ENCODE measurements at places on chromosomes 3 and 15. TPM values are rescaled to one million over a fixed set of nuclear protein-coding genes. Genes with fewer than 3 reads are reported as not detected.
A peak's percentile ranks its signal among the peaks of the same experiment; 100 is the strongest.

The MFN1 gene
- total RNA-seq, result 28.5 TPM

The MYO1E gene
- 224 TPM for total RNA-seq

The SLC12A1 gene
- total RNA-seq, result not detected

The NRG4 gene
- total RNA-seq, result not detected

The ANKUB1 gene
- total RNA-seq, result not detected

DNA sequence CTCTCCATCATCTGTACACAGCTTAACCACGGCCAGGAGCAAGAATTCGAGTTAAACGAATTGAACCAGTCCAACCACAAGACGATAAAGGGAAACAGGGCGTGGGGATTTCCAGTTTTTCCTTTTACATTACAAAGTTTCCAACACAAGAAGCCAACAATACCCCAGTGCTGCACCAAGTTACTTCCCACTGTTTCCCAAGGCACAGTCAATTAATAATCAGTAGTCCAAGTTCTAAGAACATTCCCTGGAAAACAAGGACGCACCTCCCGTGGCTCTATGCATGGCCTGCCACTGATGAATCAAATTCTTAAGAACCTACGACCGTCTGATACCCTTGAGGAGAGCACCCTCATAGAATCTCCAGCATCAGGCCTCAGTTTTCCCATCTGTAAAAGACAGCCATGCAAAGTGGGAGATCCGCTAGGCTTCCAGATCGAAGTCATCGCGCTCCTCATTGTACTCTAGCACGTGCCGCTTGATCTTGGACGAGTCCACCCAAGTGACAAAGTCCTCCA lies 774 bp downstream of the IMP3 start:
- peaks cover 35% of the 10 kb centered on the region for H3K4me1 ChIP-seq
- no peak for DNase-seq
- peak overlapping the region; percentile 93 for H3K27ac ChIP-seq

GRCh38 chr3:134464064-134464688 lies 21.6 kb downstream of the ANAPC13 start:
- H3K36me3 ChIP-seq, result no peaks in the 10 kb centered on the region
- H3K27ac ChIP-seq, result no peak overlapping the region
- no peaks in the 10 kb centered on the region for H3K4me1 ChIP-seq
- H3K27me3 ChIP-seq, result peaks cover 20% of the 10 kb centered on the region

- no peak for DNase-seq
- no peak overlapping the region for H3K4me3 ChIP-seq
- no peaks in the 10 kb centered on the region for H3K27me3 ChIP-seq
- H3K4me1 ChIP-seq, result peaks cover 3% of the 10 kb centered on the region
- H3K36me3 ChIP-seq, result peaks cover 4% of the 10 kb centered on the region
These were observed 43.2 kb upstream of the ADCY5 start for GRCh38 chr3:123491966-123492587.

- H3K27me3 ChIP-seq, result no peaks in the 10 kb centered on the region
- peaks cover 44% of the 10 kb centered on the region for H3K36me3 ChIP-seq
- H3K27ac ChIP-seq, result peak overlapping the region; percentile 4
- peaks cover 48% of the 10 kb centered on the region for H3K4me1 ChIP-seq
- H3K4me3 ChIP-seq, result no peak overlapping the region
These were observed 47.2 kb downstream of the NCK1 start for GRCh38 chr3:136909187-136909586.

DNA sequence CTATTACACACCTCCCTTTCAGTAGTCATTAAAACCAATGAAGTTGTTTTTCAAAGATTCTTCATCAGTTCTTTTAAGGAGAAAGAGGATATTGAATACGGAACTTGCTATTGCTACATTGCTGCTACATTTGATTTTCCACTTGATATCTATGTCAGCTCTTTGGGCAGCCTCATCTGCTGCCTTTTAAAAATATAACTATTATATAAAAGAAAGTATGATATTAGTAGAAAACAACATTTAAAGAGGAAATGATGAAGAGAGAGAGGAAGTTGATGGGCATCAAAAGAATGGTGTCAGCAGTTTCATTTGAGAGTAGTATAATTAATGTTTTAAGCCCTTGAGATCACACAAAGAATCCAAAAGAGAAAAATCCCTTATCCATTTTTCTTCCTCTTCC lies 171.4 kb downstream of the NFKBIZ start:
- H3K36me3 ChIP-seq, result no peaks in the 10 kb centered on the region
- H3K27ac ChIP-seq, result no peak overlapping the region
- H3K4me3 ChIP-seq, result no peak overlapping the region
- DNase-seq, result no peak
- H3K4me1 ChIP-seq, result no peaks in the 10 kb centered on the region

DNA sequence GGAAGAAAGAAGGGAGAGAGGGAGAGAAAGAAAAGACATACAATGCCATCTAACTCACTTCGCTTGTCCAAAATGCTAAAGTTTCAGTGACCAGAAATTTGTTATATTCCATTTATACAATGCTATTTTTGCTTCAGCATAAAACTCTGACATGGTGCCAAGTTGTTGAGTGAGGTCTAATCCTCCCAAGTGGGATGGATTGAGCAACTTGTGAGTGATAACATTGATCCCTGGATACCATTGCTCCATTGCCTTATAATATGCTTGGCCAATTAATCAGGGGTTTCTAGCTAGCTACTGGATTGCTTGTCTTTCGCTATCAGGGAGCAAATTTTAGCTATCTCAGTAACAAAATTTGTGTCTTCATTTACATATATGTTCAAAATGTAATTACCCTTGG lies 615.6 kb upstream of the DPPA4 start:
- H3K27me3 ChIP-seq, result no peaks in the 10 kb centered on the region
- H3K4me3 ChIP-seq, result no peak overlapping the region
- H3K4me1 ChIP-seq, result no peaks in the 10 kb centered on the region

DNA sequence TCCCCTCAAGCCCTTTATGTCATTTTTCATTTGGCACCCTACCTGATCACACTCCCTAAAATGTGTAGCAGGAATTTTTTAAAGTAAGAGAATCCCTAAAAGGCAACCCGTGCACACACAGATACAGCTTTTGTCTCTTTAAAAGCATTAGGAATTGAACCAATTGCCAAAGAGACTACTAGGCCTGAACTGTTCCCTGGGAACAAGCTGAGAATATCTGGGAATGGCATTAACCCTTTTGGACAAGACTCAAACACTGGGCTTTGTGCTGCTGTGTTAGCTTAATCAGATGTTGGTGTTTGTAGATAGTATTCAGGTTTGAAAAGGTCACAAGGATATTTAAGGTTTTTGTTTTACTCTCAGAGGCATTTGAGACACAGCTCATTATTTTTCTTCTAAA lies 414.4 kb upstream of the PDZRN3 start:
- DNase-seq, result no peak
- no peak overlapping the region for H3K4me3 ChIP-seq
- no peaks in the 10 kb centered on the region for H3K4me1 ChIP-seq

- H3K27ac ChIP-seq, result no peak overlapping the region
- peaks cover 6% of the 10 kb centered on the region for H3K4me1 ChIP-seq
- no peaks in the 10 kb centered on the region for H3K36me3 ChIP-seq
- no peak overlapping the region for H3K4me3 ChIP-seq
- DNase-seq, result peak; percentile 29
- H3K27me3 ChIP-seq, result no peaks in the 10 kb centered on the region
These were observed 58.6 kb downstream of the SYNM start for GRCh38 chr15:99163271-99164062.

- H3K27me3 ChIP-seq, result no peaks in the 10 kb centered on the region
- H3K27ac ChIP-seq, result no peak overlapping the region
- H3K4me1 ChIP-seq, result no peaks in the 10 kb centered on the region
- H3K4me3 ChIP-seq, result no peak overlapping the region
These were observed 24.7 kb downstream of the GOLGA6L2 start for GRCh38 chr15:23422099-23422945.

GRCh38 chr3:159273608-159274007 lies 471.8 kb downstream of the MFSD1 start:
- no peak overlapping the region for H3K27ac ChIP-seq
- H3K36me3 ChIP-seq, result no peaks in the 10 kb centered on the region
- H3K4me1 ChIP-seq, result no peaks in the 10 kb centered on the region
- no peak for DNase-seq
- H3K27me3 ChIP-seq, result no peaks in the 10 kb centered on the region

DNA sequence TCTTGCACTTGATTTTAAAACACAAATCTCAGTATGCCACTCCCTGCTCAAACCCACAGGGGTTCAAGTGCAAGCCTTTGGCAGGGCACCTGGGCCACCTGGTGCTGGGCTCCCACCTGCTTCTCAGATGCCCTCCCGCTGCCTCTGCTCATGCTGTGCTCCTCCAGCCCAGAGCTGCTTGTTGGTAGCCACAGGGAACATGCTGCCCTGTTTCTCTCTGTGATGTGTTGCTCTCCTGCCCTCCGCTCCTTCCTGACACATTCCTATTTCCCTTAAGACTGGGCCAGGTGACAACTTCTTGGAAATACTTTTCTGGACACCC lies 27.1 kb upstream of the KY start:
- H3K4me1 ChIP-seq, result no peaks in the 10 kb centered on the region
- no peak overlapping the region for H3K27ac ChIP-seq
- H3K4me3 ChIP-seq, result no peak overlapping the region
- H3K27me3 ChIP-seq, result no peaks in the 10 kb centered on the region
- peaks cover 1% of the 10 kb centered on the region for H3K36me3 ChIP-seq

- peak; percentile 63 for DNase-seq
- no peaks in the 10 kb centered on the region for H3K36me3 ChIP-seq
- no peaks in the 10 kb centered on the region for H3K27me3 ChIP-seq
- H3K27ac ChIP-seq, result peak overlapping the region; percentile 80
- H3K4me3 ChIP-seq, result peak overlapping the region; percentile 22
These were observed 121.9 kb upstream of the ARHGEF3 start for GRCh38 chr3:56923526-56924224.

GRCh38 chr3:139329364-139329850 lies 14.4 kb upstream of the MRPS22 start:
- H3K36me3 ChIP-seq, result no peaks in the 10 kb centered on the region
- DNase-seq, result peak; percentile 92
- H3K27ac ChIP-seq, result no peak overlapping the region

DNA sequence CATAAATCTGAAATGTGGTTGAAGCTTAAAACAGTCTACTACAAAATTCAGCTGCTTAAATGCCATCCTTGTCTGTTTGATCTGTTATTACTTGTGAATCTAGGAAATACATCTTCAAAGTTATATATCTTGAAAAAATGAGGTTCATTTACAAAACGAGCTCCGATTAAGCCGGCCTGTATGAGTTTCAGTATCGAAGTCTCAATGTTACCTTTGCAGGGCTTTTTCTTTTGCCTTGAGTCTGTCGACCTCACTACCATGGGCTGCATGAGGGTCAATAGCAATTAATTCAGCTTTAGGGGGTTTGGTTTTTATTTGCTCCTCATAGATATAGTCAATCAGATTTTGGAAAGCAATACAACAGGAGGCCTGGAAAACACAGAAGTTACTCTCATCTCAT lies 23.2 kb downstream of the ERICH6 start:
- peak overlapping the region; percentile 22 for H3K4me3 ChIP-seq
- peaks cover 16% of the 10 kb centered on the region for H3K36me3 ChIP-seq
- peaks cover 6% of the 10 kb centered on the region for H3K27me3 ChIP-seq
- peaks cover 27% of the 10 kb centered on the region for H3K4me1 ChIP-seq
- DNase-seq, result no peak
- H3K27ac ChIP-seq, result peak overlapping the region; percentile 15

GRCh38 chr3:44340058-44340395 lies 1.5 kb downstream of the TCAIM start:
- H3K27me3 ChIP-seq, result no peaks in the 10 kb centered on the region
- peaks cover 22% of the 10 kb centered on the region for H3K4me1 ChIP-seq
- DNase-seq, result no peak
- peak overlapping the region; percentile 69 for H3K27ac ChIP-seq
- H3K36me3 ChIP-seq, result peaks cover 11% of the 10 kb centered on the region

DNA sequence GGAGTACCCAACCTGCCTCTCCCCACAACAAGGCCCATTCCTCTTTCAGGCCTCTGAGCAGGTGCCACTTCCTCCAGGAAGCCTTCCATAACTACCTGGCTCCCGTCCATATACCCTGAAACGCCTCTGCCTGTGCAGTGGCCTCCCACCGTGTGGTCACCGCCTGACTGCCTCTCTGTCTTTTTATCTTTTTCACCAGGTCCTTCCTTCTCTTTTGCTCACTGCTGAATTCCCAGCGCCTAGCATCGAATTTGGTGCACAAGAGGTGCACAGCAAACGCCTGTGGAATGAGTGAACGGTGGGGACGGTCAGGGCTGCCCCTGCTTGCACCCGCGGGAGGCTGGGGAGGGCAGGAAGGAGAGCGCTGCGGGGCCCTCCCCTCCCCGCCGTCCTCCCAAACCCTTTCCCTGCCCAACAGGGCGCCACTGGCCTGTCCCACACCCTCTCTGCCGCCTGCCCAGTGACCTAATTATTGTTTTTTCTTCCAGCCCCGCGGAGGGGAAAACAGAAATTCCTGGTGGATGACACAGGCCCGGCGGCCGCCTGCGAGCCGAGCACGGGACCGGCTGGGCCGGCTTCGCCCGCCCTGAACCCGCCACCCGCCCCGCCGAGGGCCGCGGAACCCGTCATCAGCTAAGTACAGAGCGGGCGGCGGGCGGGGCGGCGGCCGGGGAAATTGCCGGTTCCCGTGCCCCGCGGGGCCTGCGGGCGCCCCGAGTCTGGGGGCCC lies 140.1 kb downstream of the SMAD6 start:
- no peak for DNase-seq
- H3K4me3 ChIP-seq, result no peak overlapping the region
- H3K27ac ChIP-seq, result no peak overlapping the region
- peaks cover 41% of the 10 kb centered on the region for H3K27me3 ChIP-seq

DNA sequence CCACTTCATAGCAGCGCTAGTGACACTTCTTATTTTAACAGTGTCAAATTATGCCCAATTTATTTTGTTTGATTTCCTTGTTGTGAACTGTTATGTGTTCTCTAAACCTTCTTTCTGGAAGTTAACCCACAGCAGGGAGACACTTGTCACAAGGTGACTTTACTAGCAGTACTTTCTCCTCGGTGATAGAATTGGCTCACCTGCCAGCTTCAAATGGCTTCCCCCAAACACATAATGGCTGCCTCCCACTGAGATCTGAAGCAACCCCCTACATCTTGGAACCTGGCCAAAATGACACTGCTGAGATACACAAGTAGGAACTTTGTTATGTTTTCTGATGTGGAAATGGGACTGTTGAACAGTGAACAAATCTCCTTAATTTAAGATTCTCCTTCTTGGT lies 238.8 kb upstream of the DPH6 start:
- H3K36me3 ChIP-seq, result no peaks in the 10 kb centered on the region
- H3K27me3 ChIP-seq, result no peaks in the 10 kb centered on the region
- H3K27ac ChIP-seq, result no peak overlapping the region
- H3K4me1 ChIP-seq, result no peaks in the 10 kb centered on the region

DNA sequence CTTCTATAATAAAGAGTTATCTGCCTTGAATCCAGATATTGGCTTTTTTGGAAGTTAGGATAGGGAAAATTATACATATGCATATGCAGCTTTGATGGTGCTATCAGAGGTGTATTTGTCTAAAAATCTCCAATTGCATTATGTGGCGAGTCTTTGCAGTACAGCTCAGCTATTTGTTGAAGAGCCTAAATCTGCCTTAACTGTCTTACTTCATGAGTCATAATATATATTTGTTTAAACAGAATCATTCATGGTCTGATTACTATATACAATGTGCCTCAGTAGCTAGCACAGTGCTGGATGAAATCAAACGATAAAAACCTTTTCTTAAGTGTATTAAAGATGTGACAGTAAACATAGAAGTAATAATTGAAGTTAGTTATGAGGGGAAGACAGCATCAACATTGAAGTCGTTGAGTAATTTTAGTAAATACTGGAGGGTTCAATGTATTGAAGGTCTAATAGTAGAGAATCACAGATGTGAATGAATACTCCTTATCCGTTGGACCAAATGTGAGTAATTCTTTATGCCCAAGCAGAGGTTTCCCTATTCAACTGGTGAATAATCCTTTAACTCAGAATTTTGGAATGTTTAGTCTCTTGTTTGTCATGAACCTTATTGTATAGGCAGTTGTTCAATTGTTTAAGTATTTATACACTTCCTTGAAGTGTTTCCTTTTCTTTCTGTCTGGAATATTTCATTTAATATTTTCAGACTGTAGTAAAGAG lies 74.8 kb upstream of the NAALADL2 start:
- H3K4me3 ChIP-seq, result no peak overlapping the region
- no peaks in the 10 kb centered on the region for H3K4me1 ChIP-seq
- H3K36me3 ChIP-seq, result no peaks in the 10 kb centered on the region
- no peak for DNase-seq
- H3K27ac ChIP-seq, result no peak overlapping the region
